Osteoblast (primary cell): ENCODE measurements at places on chromosomes 11 and 22.

GRCh38 chr11:46066335-46066734 lies 54.9 kb downstream of the PHF21A start:
- DNase-seq = no peak

DNA sequence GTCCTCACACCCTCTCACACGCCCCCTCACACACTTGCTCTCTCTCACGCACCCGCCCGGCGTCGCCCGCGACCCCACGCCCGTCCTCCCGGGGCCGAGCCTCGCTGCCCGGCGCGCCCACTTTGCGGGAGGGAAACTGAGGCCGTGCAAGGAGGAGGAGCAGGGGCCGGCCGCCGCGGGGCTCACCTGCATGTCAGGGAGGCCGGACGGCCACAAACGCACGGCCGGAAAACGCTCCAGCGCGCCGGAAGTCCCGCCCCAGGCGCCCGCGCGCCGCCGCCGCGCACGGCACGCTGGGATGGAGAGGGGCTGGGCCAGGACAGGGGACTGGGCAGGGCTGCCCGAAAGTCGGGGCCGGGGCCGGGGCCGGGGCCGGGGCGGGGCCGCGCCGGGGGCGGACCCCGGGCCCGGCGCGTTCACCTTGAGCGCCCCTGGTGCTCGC lies at the start of gene CHID1:
CHID1 (minus strand) TSS at position 222 of the 442 bp plus-strand sequence. CDS start 5,994 bp downstream, outside the sequence.
- DNase-seq = peak; percentile 100

DNA sequence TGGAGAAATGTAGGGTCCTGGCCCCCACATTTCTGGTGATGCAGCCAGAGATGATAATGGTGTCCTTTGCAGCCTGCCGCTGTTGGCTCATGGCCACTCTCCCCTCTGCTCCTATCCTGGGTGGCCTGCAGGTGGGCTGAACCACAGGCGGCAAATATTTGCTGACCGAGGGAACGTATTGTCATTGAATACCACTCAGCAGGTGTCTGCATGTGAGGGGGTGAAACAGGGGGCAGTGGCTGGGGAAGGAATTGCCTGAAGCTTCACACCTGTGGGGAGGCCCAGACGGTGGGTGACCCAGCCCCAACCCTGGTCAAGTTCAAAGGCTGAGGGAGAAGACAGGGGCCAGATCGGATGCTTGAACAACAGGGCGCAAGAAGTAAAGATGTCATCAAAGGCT lies 73.3 kb upstream of the WNT11 start:
- peak; percentile 17 for DNase-seq

DNA sequence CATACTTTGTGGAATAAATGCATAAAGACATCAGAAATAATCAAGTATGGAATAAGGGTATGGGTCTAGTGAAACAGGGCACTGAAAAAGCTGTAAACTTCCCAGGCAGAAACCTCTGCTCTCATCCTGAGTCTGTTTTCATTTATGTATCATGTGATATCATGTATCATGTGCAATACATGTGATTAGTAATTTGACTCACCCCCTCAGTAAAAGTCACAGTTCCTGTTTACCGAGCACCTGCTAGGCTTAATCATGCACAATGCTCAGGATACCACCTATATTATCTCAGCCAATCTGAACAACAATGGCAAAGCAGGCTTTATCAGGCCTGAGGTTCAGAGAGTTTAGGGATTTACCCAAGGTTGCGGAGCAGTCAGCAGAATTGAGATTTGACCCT lies 250.6 kb upstream of the TENM4 start:
- DNase-seq = no peak

- peak; percentile 84 for DNase-seq
These were observed 734 bp upstream of the TMEM123 start for GRCh38 chr11:102453302-102453695.

GRCh38 chr22:26906464-26906863 lies 249.1 kb downstream of the MIAT start:
- no peak for DNase-seq

- DNase-seq = no peak
These were observed 485.8 kb upstream of the CADM1 start for GRCh38 chr11:115990004-115990447.

GRCh38 chr11:8065031-8065430 lies 16.0 kb upstream of the TUB start:
- DNase-seq = peak; percentile 5

DNA sequence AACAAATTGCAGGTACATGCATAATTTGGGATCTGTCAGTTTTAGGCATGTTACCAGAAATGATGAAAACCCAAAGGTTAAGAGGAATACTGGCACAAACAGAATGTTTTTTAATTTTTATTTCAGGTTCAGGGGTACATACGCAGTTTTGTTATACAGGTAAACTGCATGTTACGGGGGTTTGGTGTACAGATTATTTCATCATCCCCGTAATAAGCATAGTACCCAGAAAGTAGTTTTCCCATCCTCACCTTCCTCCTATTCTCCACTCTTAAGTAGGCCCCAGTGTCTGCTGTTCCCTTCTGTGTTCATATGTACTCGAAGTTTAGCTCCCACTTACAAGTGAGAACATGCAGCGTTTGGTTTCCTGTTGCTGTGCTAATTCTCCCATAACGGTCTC lies 33.0 kb downstream of the PI4KA start:
- no peak for DNase-seq

- no peak for DNase-seq
These were observed 23.7 kb downstream of the SNU13 start for GRCh38 chr22:41664951-41665350.

- DNase-seq = no peak
These were observed 11.3 kb downstream of the CHRNA10 start for GRCh38 chr11:3659595-3660515.

DNA sequence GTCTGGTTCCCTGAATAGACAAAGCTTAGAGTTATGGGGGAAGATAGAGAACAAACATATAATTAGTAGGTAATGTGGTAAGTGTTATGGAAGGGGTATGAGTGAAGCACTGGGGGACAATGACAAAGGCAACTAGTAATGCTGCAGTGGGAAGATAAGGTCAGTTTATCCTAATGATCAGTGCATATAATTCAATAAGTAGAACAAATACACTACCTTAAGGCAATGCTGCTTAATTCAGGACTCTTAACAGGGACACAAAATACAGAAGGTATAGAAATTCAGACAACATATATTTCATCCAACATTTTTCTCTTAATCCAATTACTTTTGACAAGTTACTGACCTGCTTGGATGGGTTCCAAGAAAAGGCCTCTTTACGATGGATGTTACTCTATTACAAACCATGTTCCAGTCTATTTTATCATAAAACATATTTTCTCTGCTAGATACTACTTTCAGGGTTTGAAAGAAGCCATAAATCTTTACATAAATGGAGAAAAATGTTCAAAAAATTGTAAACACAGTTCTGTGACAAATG lies 1186.2 kb downstream of the LRRC4C start:
- DNase-seq = no peak

DNA sequence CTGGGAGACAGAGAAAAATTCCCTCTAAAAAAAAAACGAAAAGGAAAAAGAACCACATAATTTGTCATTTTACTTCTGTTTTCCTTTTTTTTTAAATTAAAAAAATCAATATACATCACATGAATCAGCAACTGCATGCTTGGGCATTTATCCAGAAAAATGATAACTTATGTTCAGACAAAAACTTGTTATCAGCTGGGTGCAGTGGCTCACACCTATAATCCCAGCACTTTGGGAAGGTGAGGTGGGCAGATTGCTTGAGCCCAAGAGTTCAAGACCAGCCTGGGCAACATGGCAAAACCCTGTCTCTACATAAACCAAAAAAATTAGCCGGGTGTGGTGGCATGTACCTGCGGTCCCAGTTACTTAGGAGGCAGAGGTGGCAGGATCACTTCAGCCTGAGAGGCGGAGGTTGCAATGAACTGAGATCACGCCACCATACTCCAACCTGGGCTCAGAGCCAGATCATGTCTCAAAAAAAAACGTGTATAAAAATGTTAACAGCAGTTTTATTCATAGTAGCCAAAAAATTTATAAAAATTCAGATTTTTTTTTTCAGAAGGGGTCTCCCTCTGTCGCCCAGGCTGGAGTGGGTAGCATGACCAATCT lies 28.5 kb downstream of the AMBRA1 start:
- no peak for DNase-seq

GRCh38 chr22:20066617-20067383 lies 13.2 kb upstream of the DGCR8 start:
- peak; percentile 62 for DNase-seq

- no peak for DNase-seq
These were observed 74.9 kb upstream of the HORMAD2 start for GRCh38 chr22:30005213-30005857.

DNA sequence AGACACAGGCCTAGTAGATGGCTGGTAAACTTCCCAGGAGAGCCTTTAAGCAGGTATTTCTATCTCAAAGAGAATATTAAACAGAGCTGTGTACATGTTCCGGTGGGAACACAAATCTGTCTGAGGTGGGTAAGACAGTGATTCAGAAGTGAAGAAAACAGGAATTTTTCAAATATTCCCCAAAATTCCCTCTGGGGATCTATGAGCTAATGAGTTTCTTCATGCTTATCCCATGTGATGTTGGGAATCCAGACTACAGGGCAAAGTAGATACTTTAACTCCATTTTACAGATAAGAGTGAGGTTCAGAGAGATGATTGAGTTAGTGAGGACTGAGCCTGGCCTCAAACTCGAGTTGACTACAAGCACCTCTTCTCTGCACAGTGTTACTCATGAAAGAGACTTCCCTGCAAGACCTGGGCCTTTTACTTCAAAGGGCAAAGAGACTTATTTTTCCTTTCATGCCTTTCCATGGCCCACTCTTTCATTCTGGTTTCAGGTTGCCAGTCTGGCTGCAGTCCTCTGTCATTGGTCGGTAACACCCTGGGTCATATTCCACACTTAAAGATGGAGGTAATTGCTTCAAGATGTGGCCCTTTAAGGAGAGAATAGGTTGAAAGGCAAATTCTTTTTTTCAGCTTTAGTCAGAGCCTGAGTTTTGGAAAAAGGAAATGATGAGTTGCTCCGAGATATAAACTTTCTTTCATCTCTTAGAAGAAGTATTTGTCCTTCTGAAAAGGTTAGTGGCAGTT lies 70.1 kb downstream of the CYB5R2 start:
- DNase-seq = peak; percentile 68

DNA sequence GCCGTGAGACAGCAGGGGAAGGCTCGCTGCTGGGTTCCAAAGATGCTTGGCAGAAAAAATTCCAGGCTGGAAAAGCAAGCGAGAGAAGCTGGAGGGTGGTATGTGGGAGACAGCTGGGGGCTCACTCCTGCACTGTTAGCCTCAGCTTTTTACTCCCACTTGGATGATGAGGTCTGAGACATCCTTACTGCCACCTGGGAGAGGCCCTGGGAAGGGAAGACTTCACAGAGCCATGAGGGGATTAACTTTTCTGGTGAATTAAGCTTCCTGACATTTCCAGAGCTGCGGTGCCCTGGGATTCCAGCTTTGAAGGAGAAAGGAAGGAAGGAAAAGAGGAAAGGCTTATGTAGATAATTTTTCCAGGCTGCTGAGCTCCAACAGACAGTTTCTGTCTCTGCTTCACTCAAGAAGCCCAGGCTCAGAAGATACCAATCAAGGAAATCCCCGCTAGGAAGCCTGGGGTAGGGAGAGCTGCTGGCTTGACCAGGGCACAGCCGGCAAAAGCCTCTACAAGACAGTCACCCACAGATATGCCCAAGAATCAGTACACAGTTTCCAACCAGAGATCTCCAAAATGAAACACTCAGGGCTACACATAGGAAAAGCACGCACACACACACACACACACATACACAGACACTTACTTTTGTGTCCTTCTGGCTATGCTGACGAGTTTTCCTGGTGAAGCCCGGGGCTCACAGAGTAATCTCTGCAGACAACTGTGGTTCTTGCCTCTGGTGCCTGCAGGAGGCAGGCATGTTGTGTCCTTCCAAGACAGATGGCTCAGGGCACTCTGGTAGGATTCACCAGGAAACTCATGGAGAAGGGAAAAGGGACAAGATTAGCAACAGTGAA lies 907 bp downstream of the MCHR1 start:
- DNase-seq = no peak

DNA sequence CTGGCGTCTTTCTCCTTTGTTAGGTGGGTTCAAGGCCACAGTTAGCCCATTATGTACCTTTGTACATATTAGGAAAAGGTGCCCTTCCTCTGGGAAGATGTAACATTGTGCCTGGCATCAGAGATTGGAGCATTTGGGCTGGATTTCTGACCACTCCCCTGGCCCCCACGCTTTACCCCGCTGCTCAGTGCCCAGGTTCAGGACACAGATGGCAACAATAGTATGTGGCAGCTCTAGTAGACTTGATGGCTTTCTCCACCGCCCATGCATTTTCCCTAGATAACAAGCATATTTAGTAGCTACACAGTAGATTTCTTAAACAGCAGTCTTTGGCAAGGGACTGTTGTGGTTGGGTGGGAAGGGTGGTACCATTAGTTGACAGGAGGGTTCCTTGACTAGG lies 53.1 kb downstream of the YAP1 start:
- DNase-seq = no peak

DNA sequence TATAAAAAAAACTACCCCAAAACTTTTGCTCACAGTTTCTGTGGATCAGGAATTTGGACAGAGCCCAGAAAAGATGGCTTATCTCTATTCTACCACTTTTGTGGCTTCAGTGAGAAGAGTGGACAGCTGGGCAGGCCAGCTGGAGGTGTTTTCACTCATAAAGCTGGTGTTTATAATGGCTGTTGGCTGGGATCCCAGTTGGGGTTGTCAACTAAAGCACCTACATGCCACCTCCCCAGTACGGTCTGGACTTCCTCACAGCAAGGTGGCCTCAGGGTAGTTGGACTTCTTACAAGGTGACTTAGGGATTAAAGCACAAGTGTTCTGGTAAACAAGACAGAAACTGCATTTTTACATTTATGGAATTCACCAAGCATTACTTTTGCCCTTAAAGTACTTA lies 171.0 kb downstream of the NELL1 start:
- no peak for DNase-seq

DNA sequence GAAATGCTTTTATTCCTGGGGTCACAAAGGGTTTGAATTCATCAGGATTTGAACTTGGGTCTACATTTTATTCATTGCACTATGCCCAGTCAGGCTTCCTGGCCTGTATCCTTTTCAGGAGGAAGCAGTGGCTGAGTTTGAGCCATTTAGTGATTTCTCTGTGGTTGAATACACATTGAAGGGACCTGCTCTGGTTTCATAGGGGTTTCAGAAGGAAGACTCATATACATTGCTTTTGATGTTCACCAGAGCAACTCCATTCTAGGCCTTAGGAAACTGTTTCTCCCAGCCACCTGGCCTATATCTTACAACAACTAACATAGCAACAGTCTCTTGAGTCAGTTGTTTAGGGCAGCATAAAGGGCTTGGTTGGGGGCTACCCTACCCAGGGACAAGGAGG lies 165.7 kb downstream of the INSC start:
- DNase-seq = no peak

DNA sequence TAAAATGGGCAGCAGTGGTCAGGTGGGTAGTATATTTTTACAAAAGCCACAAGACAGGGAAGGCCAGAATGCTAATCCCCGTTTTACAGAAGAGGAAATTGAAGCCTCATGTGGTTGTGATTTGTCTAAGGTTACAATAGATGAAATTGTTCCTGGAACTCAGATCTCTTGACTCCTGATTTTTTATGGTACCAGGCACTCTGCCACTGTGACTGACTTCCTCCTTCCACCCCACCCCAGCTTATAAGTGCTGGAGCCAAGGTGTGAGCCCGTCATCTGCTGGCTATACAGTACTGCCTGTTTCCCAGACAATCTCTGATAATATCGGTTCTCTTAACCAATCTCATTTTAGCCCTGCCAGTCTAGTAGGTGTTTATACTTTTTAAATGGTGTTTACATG lies 1.9 kb downstream of the SLC5A1 start:
- no peak for DNase-seq

- no peak for DNase-seq
These were observed 79.8 kb upstream of the CNTN5 start for GRCh38 chr11:98940913-98941312.
